ENCODE measurements at places on chromosomes 3 and 15. TPM values are rescaled to one million over a fixed set of nuclear protein-coding genes. Genes with fewer than 3 reads are reported as not detected.

DNA sequence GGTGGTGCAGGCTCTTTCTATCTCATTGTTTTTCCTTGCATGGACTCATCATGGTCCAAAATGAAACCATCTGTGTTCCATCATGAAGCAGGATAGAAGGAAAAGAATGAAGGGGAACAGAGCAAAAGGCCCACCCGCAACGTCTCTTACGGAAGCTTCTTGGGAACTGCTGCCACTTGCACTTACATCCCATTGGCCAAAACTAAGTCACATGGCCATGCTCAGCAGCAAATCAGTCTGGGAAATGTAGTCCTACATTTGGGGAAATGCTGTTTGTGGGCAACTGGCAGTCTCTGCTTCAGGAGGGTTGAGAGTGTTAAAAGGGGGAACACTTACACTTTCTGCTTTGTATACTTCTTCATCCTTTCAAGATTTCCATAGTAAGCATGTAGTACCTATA lies 191.6 kb downstream of the SV2B start:
- no peak for DNase-seq

- DNase-seq: no peak
Measured at GRCh38 chr3:179971280-179971679, 65.5 kb downstream of the PEX5L start.

- DNase-seq: no peak
Measured at GRCh38 chr3:168807448-168807847, 711.7 kb upstream of the GOLIM4 start.

The CDHR4 gene
- not detected for total RNA-seq

Measured in colonic mucosa (tissue), 4 donors.